Fibroblast of the aortic adventitia (primary cell): ENCODE measurements at places on chromosomes 6 and 20.

DNA sequence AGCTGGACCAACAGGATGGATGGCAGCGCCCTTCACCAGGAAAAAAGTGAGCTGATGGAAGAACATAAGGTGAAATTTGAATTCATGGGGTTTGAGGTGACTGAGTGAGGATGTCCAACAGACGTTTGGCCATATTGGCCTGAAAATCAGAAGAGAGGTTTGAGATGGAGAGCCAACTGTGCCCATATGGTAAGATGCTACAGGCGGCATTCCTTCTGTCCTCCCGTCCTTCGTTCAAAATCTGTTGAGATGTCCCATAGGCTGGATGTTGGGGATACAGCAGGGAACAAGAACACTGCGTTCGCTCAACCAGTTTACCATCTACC, 468 bp upstream of the CMTR1 start:
- no peak for DNase-seq

GRCh38 chr6:33249732-33250630, 21.7 kb downstream of the VPS52 start:
- DNase-seq, result peak; percentile 80

GRCh38 chr20:18465536-18466200, 1.2 kb downstream of the DZANK1 start:
- DNase-seq, result no peak

- DNase-seq, result peak; percentile 0
Measured at GRCh38 chr6:152815230-152815872, 64.8 kb downstream of the VIP start.

GRCh38 chr6:11341867-11342266, 109.4 kb upstream of the NEDD9 start:
- DNase-seq, result peak; percentile 41
